ENCODE measurements at places on chromosomes 11 and 22.

DNA sequence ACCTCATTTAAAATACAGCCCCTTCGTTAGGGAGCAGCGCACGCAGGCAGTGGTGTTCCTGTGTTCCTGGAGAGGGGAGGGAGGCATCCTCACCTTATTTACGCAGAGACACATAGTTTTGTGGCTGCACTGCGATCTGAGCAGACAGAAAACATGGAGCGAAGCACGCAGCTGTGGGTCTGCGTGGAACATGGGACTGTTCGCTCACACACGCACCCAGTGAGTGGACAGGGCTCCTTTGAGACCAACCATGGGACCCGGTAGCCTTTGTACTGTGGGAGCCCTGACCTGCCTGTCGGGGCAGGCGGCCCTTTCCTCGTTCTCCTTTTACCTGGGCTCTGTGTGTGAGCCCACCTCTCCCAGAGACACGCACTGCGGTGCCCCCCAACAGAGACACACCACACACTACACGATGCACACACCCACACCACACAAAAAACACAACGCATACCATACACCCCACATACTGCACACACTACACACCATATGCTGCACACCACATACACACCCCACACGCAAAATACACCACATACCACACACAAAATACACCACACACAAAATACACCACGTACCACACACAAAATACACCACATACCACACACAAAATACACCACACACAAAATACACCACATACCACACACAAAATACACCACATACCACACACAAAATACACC is 1245.7 kb downstream of the BRD1 start:
- no peak for DNase-seq

DNA sequence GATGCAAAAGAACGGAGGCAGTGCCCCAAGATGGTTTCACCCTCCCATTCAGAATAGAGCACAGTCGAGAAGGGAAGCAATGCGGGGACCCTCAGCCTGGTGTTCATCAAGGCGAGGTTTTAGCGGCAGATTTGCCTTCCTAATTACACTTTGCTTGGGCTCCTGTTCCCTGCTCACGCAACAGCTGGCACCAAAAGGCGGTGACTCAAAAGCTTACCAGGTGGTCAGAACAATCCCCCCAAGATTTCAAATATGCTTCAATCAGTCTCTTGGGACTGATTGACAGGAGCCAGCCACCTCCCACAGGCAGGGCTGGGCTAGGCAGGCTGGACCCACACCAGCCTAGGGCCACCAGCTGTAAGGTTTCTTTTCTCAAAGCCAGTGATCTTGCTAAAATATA is 14.2 kb downstream of the IGSF9B start:
- no peak for DNase-seq

- peak; percentile 28 for DNase-seq
Observed at GRCh38 chr22:38412435-38413084, 42.4 kb downstream of the KCNJ4 start.

DNA sequence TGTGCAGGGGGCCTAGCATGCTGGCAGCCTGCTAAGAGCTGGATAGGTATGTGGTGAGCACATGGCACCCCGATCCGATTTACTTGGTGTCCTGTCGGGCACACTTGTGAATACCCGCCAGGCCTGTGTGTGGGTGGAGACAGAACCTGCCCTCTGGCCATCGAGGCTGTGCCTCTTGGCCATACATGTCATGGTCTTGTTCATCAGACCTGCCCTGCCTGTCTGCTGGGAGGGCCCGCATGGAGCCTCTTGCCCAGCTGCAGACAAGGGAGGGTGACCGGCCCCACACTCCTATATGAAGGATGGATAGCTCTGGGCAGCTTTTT is 310.2 kb downstream of the TBC1D22A start:
- DNase-seq: no peak

DNA sequence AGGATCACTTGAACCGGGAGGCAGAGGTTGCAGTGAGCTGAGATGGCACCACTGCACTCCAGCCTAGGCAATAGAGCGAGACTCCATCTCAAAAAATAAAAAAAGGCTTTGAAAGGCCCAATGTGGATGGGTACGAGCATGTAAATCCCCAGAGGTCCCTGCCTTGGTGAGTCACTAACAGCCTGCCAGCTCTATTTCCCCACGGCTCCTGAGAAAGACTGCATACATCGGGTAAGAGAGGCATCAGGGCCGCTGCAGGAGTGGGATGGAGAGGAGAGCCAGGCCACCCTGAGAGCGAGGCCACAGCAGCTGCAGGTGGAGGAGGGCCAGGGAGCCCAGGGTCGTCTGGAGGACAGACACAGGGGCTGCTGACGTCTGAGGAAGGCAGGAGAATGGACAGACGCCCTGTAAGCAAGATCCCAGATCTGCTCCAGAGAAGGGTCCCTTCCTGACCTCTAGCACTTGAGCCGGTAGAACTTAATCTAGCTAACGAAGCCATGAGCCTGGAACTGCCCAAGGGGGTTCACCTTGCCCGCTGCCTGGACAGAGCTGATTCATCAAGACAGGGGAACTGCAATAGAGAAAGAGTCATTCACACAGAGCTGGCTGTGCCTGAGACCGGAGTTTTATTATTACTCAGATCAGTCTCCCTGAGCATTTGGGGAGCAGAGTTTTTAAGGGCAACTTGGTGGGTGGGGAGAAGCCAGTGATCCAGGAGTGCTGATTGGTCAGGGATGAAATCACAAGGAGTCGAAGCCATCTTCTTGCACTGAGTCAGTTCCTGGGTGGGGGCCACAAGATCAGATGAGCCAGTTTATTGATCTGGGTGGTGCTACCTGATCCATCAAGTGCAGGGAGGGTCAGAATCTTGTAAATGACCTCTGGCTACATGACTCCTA is 5.1 kb upstream of the KRTAP5-9 start:
- DNase-seq: no peak

GRCh38 chr11:103587901-103588788 is 448.3 kb upstream of the DDI1 start:
- no peak for DNase-seq

GRCh38 chr11:8767466-8768142 is 85.0 kb downstream of the RPL27A start:
- DNase-seq: no peak

- DNase-seq: no peak
Observed at GRCh38 chr11:8759634-8760033, 77.0 kb downstream of the RPL27A start.

- no peak for DNase-seq
Observed at GRCh38 chr11:133816146-133816870, 29.0 kb downstream of the SPATA19 start.

GRCh38 chr22:22465782-22466181 is 42.8 kb downstream of the ZNF280B start:
- DNase-seq: no peak

- DNase-seq: no peak
Observed at GRCh38 chr11:126140926-126141280, 70.5 kb downstream of the RPUSD4 start.

- no peak for DNase-seq
Observed at GRCh38 chr22:19473578-19473977, 5.4 kb downstream of the UFD1 start.

DNA sequence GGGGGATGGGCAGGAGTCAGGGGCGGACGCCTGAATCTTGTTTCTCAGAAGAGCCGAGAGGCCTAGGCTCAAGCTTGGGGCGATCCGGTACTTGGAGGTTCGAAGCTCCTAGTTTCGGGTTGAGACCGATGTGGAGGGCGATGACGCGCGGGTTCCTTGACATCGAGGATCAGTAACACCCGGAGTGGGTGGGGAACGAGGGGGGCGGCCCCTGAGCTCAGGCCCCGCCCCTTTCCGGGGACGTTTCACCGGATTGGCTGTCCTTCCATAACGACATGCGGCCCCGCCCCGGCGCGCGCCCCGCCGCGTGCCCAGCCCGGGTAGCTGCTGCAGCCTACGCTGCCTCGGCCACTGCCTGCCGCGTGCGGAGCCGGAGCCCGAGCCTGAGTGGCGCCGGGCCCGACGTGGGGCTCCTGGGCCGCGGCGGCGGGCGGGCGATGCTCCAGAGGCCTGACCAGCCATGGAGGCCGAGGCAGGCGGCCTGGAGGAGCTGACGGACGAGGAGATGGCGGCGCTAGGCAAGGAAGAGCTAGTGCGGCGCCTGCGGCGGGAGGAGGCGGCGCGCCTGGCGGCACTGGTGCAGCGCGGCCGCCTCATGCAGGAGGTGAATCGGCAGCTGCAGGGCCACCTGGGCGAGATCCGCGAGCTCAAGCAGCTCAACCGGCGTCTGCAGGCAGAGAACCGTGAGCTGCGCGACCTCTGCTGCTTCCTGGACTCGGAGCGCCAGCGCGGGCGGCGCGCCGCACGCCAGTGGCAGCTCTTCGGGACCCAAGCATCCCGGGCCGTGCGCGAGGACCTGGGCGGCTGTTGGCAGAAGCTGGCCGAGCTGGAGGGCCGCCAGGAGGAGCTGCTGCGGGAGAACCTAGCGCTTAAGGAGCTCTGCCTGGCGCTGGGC is at the start of gene CCDC85B:
Gene CCDC85B (plus strand): TSS at position 350 of the 895 bp plus-strand sequence. CDS start 111 bp downstream, at position 461.
- peak; percentile 98 for DNase-seq

- DNase-seq: no peak
Observed at GRCh38 chr11:87374038-87374807, 336.5 kb downstream of the TMEM135 start.

DNA sequence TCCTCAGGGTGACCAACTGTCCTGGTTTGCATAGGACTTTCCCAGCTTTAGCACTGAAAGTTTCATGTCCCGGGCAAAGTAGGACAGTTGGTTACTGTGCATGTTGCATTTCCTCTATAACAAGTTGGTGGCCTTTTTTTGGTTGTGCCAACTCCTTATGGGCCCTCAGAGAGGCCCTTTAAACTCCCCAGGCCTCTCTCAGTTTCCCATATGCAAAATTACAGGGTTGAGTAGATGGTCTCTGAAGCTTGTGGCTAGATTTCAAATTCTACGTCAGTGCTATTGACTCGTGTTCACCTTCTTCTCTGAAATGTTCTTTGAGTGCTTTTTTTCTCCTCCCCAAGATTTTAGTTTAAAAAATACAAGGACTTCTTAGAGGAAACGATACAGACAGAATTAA is 92.5 kb downstream of the MYO18B start:
- no peak for DNase-seq

- no peak for DNase-seq
Observed at GRCh38 chr22:40376149-40376548, 5.8 kb downstream of the SGSM3 start.
